ENCODE measurements at places on chromosomes 2 and 18.

- DNase-seq = peak; percentile 65
Observed at GRCh38 chr2:96913398-96914202, 43.7 kb upstream of the SEMA4C start.

DNA sequence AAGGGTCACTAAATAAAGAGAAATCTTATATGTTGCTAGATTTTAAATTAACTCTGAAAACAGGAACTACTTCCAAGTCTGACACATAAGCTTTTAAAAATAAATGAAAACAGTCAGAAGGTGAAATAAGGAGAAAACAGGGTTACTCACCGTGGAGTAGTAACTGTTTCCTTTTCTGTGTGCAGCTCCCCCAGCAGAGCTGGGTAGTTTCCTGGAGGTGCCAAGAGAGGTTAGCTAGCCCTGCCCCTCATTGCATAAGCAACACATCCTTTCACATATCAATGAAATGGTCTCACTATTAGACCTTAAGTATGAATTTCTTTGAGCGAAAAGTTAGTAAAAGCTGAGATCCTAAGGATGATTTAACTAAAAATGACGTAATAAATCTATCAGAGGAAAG lies 54.0 kb upstream of the GPR75 start:
- DNase-seq = peak; percentile 49

GRCh38 chr2:170929686-170930050 lies 615 bp downstream of the GORASP2 start:
- peak; percentile 63 for DNase-seq

DNA sequence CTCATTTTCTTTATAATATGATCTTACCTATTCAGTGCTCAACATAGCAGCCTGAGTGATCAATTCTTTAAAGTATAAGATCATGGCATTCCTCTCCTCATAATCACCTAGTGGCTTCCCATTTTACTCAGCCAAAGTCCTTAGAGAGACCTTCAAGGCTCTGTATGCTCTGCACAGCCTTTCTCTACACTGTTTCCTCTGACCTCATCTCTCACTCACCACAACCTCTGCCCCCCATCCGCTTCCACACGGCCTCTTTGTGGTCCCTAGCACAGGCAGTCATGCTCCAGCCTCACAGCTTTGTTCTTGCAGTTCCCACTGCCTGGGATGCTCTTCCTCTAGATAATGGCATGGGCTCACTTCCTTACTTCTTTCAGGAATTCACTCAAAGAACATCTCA lies 109.2 kb downstream of the HIBCH start:
- no peak for DNase-seq

- DNase-seq = no peak
Observed at GRCh38 chr2:15006667-15007066, 374.1 kb downstream of the LRATD1 start.

- DNase-seq = no peak
Observed at GRCh38 chr2:85548608-85548900, 9.6 kb downstream of the MAT2A start.

- no peak for DNase-seq
Observed at GRCh38 chr2:27496357-27497287, at the start of gene GCKR. Gene GCKR, plus strand, starts transcription at chr2:27496839. Its CDS starts 66 bp downstream, at chr2:27496905.

- no peak for DNase-seq
Observed at GRCh38 chr2:29664578-29664977, 256.8 kb downstream of the ALK start.

- no peak for DNase-seq
Observed at GRCh38 chr2:188776634-188777033, 197.5 kb upstream of the COL3A1 start.

DNA sequence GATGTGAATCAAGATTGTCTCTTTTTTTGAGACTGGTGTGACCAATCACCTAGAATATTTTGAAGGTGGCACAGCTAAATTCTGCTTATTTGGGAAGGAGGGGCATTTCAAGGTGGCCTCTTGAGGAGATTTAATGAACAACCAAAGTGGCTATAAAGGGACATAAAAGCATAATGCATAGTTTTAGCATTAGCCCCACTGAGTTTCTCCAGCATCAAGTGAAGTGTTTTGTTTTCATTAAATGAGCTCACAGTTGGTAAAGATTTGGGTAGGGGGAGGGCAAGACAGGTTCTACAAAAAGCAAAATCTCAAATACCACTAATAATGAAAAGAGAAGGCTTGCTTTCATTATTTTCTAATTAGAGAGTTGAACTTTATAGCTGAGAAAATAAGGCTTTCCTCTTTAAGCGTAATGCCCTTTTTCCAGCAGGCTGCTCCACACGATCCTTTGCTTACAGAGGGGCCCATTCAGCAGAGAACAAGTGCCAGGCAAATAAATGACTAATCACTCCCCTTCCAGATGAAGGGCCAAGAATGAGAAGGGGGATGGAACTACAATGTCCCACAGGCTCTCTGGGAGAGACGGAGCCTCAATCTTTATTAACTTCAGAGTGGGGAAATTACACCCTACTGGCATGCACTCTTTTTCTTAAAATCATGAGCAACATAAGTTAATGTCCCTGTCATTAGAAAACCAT lies 35.9 kb downstream of the LHCGR start:
- no peak for DNase-seq

DNA sequence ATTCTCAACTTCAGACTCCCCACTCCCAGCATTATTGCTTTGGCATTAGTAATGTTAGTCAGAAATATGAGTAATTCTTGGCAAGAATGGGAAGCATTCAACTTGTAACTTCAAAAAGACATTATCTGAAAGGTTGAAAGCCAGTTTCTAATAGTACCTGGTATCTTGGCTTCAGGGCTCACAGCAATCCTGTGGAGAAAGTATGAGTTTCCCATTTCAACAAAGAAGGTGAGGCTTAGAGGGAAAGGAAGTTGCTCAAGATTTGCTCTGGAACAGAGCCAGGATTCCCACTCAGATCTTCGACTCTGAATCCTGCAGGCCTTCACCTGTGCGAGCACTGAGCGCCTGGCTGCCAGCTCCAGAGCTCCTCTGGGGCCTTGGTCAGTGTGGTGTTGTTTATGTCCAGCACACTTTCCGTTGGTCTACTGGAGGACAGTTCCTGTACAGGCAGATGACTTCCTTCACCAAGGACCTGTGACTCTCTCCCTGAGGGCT lies 136.1 kb downstream of the MCFD2 start:
- no peak for DNase-seq

GRCh38 chr2:214543386-214543955 lies 132.6 kb downstream of the VWC2L start:
- DNase-seq = no peak

GRCh38 chr2:168901003-168901402 lies at the start of gene G6PC2:
Gene G6PC2, plus strand, starts transcription at chr2:168901291. Its CDS starts 41 bp downstream, at chr2:168901332.
- DNase-seq = no peak

GRCh38 chr18:5941890-5942289 lies 46.6 kb upstream of the TMEM200C start:
- DNase-seq = no peak

DNA sequence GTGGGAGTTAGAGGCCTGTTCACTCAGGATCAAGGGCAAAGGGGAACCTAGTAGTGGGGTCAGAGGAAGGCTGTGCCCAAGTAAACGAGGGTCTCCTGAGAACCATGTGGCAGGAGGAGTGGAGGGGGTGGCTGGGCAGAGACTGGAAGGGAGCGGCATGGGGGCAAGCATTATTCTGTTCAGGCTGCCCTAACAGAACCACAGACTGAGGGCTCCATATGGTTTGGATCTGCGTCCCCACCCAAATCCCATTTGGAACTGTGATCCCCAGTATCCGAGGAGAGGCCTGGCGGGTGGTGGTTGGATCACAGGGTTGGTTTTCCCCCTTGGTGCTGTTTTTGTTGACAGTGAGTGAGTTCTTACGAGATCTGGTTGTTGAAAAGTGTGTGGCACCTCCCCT lies 287.0 kb downstream of the PHLPP1 start:
- no peak for DNase-seq

DNA sequence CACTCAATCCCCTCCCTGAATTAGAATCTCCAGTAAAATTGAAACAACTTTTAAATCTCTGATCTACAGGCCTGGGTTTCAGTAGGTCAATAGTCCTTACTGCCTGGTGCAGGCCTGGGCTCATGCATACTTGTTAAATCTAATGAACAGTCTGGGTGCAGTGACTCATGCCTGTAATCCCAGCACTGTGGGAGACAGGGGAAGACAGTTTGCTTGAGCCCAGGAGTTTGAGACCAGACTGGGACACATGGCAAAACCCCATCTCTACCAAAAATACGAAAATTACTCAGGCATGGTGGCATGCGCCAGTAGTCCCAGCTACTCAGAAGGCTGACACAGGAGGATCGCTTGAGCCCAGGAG lies 94.7 kb upstream of the SP3 start:
- no peak for DNase-seq

DNA sequence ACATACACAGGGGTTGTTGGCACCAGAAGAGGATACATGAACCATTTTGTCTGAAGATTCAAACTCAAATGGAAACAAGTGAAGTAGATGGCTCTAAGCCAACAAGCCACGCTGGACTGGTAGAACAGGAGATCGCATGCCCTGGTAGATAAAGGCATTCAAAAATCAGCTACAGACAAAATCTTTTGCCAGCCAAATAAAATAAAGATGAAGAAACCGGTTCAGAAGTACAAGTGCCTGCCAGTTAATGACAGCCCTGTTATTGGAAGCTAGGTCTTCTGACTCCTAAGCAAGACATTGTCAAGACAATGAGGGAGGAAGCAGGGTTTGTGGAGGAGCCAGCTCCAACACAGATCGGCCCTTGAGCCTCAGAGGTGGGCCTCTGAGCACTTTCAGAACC lies 52.3 kb downstream of the EHD3 start:
- DNase-seq = no peak

DNA sequence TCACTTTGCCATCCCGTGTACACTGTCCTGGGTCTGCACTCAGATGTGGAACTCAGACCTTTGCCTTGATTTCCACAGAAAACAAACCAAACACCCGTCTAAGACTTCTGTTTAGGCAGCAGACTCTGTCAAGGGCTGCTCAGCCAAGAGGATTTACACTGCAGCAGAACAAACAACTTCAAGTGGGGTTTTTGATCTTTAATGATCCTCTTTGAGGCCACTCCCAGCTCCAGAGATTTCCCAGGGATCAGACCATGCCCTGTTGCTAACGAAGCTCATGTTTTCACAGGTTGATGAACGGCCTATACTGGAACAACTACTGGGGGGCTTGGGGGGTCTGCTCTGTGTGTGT lies 52.5 kb upstream of the LGALSL start:
- DNase-seq = no peak

DNA sequence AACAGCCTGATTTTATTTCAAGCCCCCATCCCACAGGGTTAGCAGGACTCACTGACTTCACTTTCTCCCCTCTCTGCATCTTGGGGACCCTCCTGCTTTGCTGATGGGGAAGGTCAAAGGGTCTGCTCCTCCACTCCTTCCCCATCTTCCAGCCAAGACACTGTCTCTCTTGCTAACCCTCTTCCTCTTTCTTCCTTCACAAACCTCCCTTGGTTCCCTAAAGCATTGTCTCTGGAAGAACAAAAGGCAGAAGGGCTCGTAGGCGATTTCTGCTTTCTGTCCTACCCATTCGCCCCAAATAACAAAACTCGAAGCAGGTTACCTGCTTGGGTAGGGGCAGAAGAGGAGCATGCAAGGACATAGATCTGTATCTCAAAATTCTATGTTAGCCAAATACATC lies 5.5 kb upstream of the SLC4A3 start:
- no peak for DNase-seq

GRCh38 chr2:32706815-32707579 lies 79.1 kb downstream of the TTC27 start:
- no peak for DNase-seq

DNA sequence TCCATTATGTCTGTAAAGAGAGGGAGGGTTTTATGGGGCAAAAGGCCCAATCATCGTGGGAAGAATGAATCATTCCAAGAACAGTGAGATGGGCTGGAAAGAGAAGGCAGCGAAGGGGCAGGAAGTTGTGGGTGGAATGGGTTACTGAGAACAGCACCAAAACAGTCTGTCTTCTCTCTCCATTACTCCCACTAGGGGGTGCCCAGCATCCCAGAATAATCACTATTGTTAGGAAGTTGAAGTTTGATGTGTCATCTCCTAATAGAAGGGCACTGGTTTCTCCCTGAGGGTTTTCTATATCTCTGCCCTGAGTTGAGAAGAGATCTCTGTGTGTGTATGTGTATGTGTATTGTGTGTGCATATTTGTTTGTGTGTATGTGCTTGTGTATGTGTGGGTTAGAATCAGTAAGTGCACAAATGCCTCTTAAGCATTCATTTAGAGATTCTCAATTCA lies 76.6 kb upstream of the MAP4K3 start:
- peak; percentile 83 for DNase-seq

DNA sequence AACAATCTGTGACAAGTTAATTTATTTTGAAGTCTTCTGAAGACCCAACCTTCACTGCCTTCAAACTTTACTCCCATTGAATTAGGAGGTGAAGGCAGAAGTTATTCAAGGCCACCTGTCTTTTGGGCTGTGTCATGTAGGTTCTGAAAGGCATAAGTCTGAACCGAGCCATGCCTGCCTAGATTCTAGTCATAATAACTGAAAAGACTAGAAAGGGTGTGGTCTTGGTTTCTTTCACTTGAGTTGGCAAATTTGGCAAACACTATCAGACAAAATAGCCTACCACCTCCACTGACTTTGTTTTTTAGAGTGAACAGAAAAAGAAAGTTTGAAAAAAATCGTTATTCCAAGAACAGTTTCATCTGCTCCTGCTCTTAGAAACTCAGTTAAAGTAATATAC lies 38.4 kb downstream of the PPM1B start:
- DNase-seq = no peak

GRCh38 chr2:194870974-194871535 lies 786.0 kb upstream of the SLC39A10 start:
- DNase-seq = no peak

- no peak for DNase-seq
Observed at GRCh38 chr2:85591563-85591962, 4.0 kb upstream of the RNF181 start.

DNA sequence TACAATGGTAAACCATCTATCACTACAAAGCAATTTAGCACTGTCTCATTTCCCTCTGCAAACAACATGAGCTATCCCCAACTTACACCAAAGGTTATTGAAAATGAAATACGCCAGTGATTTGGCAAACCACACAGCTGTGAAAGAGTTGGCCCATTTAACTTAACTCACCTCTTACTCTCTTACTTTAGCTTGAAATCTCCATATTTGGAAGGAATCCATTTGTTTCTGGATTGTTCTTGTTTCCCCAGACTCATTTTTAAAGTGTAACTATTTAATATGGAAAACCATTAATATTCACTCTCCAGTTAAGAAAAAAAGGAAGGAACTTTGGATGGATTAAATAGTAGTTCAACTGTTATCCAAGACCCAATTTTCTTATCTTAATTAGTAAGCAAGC lies 93.7 kb upstream of the TRIB2 start:
- DNase-seq = no peak

GRCh38 chr2:165811592-165812370 lies 17.7 kb upstream of the GALNT3 start:
- no peak for DNase-seq

DNA sequence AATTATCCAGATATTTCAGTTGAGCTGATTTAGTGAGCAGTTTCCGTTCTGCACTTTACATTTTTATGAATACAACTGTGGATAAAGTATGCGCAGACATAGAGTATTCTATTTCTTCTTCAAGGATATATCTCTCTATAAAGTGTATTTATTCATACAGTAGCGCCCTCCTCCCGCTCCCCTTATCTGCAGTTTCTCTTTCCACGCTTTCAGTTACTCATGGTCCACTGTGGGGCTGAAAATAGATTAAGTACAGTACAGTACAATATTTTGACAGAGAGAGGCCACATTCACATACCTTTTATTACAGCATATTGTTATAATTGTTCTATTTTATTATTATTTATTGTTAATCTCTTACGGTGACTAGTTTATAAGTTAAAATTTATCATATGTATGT lies 19.7 kb upstream of the FHL2 start:
- no peak for DNase-seq

Data from activated CD4-positive, alpha-beta T cell treated with anti-CD3 and anti-CD28 coated beads for 48 hours (primary cell).